Liver (tissue), 10 donors: ENCODE measurements at places on chromosomes 12 and 14. TPM values are rescaled to one million over a fixed set of nuclear protein-coding genes. Genes with fewer than 3 reads are reported as not detected.

DNA sequence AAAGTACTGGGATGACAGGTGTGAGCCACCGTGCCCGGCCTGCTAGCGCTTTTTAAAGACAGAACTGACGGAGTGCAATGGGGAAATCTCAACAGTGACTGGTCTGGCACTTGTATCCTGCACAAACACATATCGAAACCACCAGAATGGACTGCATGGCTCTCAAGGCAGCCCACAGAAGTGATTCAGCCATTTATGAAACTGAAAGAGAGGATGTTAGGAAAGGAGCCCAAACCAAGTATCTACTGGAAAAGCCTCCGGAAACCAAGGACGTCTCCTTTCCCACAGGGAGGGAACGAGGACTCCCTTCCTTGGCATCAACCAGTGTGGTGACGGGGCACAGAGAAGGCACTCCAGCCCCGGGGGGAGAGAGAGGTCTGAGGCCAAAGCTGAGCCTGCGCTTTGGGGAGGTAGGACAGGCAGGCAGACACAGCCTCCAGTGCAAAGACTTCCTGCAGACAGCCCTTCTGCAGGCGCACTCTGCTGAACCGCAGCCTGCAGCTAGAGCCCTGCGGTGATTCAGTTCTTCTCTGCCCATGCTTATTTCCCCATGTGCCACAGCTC is 16.5 kb downstream of the SLC15A4 start:
- peaks cover 2% of the 10 kb centered on the region for H3K4me1 ChIP-seq
- no peak for DNase-seq
- H3K36me3 ChIP-seq: peaks cover 6% of the 10 kb centered on the region
- H3K27ac ChIP-seq: peak overlapping the region; percentile 42

DNA sequence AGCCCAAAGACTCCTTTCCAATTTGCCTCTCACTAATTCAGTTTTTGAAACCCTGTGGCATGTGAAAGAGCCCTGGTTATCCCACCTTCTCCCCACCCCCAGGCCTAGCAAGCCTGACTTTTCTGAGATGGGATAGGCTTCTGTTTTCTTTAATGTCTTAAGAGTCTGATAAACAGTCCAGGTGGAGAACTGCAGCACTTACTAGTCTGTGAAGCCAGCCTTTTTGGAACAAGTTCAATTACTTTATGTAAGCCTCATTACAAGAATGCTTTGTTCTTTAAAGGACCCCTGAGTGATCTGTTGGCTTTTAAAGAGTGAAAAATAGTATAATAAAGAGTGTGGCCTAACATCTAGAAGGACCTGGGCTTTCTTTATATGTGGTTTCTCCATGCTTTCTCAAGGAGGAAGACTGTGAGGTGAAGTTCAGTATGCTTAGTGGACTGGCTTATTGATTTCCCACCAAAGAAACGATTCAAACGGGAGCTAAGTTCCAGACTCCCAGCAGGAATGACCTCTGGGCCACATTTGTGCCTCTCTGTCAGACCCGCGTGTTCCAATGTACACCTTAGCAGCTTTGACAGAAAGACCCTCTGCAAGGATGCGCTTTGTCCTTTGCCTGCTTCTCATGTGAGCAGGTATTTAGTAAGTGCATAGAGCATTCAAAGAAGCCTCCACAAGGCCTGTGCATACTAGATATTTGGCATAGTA is 129.5 kb downstream of the DAAM1 start:
- no peaks in the 10 kb centered on the region for H3K27me3 ChIP-seq
- H3K27ac ChIP-seq: no peak overlapping the region
- peaks cover 58% of the 10 kb centered on the region for H3K4me1 ChIP-seq
- H3K36me3 ChIP-seq: no peaks in the 10 kb centered on the region
- DNase-seq: no peak

The LRRC10 gene
- total RNA-seq: not detected

DNA sequence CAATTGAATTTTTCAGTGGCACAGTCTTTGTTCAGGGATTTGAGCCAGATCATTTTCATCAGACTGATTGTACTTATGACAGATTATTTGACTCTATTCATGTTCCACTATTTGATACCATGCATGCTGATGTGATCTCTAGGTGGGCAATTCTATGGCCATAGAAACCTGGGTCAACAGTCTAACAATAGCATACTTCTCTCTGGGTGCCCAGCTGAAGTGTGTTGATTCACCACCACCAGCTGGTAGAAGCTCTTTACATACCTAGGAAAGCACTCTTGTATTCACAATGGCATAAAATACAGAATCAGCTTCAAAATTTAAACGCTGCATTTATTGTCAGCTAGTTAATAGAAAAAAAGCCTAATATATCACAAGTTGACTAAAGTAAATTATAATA is 90.2 kb upstream of the TMTC2 start:
- no peaks in the 10 kb centered on the region for H3K27me3 ChIP-seq
- H3K27ac ChIP-seq: no peak overlapping the region
- H3K4me1 ChIP-seq: no peaks in the 10 kb centered on the region
- no peak overlapping the region for H3K4me3 ChIP-seq

- H3K36me3 ChIP-seq: peaks cover 23% of the 10 kb centered on the region
- H3K27me3 ChIP-seq: no peaks in the 10 kb centered on the region
- no peaks in the 10 kb centered on the region for H3K4me1 ChIP-seq
- no peak overlapping the region for H3K4me3 ChIP-seq
These were observed 28.5 kb downstream of the YARS2 start for GRCh38 chr12:32727237-32727636.

GRCh38 chr12:106211973-106212372 is 35.8 kb downstream of the CKAP4 start:
- H3K4me3 ChIP-seq: no peak overlapping the region
- DNase-seq: no peak
- H3K27me3 ChIP-seq: no peaks in the 10 kb centered on the region
